SJSA1 (cell line): ENCODE measurements at places on chromosomes 12 and 14. TPM values are rescaled to one million over a fixed set of nuclear protein-coding genes. Genes with fewer than 3 reads are reported as not detected.

DNA sequence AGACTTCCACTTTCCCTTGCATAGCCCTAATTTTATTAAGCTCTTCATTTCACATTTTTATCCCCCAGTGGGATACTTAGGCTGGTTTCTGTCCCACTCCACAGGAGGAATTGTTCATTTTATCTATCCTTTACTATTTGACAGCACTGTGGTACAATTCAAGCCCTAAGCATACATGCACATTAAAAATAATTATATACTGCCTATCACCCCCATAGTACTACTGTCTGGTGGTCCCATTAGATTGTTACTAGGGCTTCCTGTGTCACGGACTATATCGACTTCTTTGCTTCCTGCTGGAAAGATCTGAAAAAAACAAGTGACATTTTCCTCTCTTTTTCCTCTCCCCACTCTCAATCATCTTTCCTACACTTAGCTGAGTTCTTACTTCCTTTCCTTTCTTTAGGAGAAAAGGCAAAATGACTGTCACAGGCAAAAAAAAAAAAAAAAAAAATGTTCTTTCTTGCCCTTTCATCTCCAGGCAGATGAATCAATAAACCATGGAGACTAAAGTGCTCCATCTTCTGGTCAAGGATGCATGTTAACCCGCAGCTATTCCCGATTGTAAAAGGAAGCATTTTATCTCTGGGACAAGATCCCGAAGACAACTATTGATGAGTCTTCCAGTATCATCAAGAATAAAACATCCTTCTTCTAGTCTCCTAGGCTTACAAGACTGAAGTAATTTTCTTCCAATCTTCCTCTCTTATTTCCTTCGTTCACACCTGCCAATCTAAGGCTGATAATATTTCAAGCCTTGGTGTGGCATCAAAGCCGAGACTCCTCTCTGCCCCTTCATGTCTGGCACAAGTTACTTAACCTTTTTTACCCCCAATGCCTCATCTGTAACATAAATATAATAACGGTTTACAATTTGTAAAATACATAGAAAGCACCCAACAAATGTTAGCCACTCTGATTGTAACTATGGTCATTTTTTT, 94.4 kb upstream of the PLEKHG7 start:
- no peaks in the 10 kb centered on the region for H3K27me3 ChIP-seq
- no peaks in the 10 kb centered on the region for H3K36me3 ChIP-seq
- DNase-seq = peak; percentile 37
- H3K4me3 ChIP-seq = no peak overlapping the region

The GCN1 gene
- total RNA-seq = 41.0 and 47.4 TPM in 2 replicates

- H3K36me3 ChIP-seq = peaks cover 9% of the 10 kb centered on the region
- peaks cover 42% of the 10 kb centered on the region for H3K4me1 ChIP-seq
- no peak for DNase-seq
- H3K27ac ChIP-seq = peak overlapping the region; percentile 95
Measured at GRCh38 chr12:15627995-15628945, 160.9 kb downstream of the EPS8 start.

GRCh38 chr14:103319422-103319821, 14.6 kb upstream of the EIF5 start:
- H3K27ac ChIP-seq = no peak overlapping the region
- DNase-seq = no peak
- no peak overlapping the region for H3K4me3 ChIP-seq
- H3K4me1 ChIP-seq = no peaks in the 10 kb centered on the region
- no peaks in the 10 kb centered on the region for H3K27me3 ChIP-seq

- no peak overlapping the region for H3K27ac ChIP-seq
- H3K4me3 ChIP-seq = no peak overlapping the region
- no peaks in the 10 kb centered on the region for H3K36me3 ChIP-seq
- H3K27me3 ChIP-seq = no peaks in the 10 kb centered on the region
- H3K4me1 ChIP-seq = no peaks in the 10 kb centered on the region
Measured at GRCh38 chr12:130435331-130435730, 97.6 kb downstream of the PIWIL1 start.

The BCL2L14 gene
- not detected in 2 replicates for total RNA-seq

GRCh38 chr12:46692606-46693005, 133.2 kb downstream of the SLC38A4 start:
- H3K4me3 ChIP-seq = no peak overlapping the region
- no peaks in the 10 kb centered on the region for H3K4me1 ChIP-seq
- H3K36me3 ChIP-seq = no peaks in the 10 kb centered on the region
- no peaks in the 10 kb centered on the region for H3K27me3 ChIP-seq
- DNase-seq = no peak

GRCh38 chr14:71244341-71244740, 337.1 kb downstream of the PCNX1 start:
- no peak overlapping the region for H3K27ac ChIP-seq
- H3K4me1 ChIP-seq = no peaks in the 10 kb centered on the region
- no peak overlapping the region for H3K4me3 ChIP-seq
- no peaks in the 10 kb centered on the region for H3K36me3 ChIP-seq
- H3K27me3 ChIP-seq = no peaks in the 10 kb centered on the region
- no peak for DNase-seq

The TMEM117 gene
- 1.2 and 8.2 TPM in 2 replicates for total RNA-seq

GRCh38 chr12:51028813-51029150, 2.6 kb upstream of the SLC11A2 start:
- no peak overlapping the region for H3K27ac ChIP-seq
- H3K4me3 ChIP-seq = no peak overlapping the region
- H3K4me1 ChIP-seq = peaks cover 14% of the 10 kb centered on the region
- DNase-seq = no peak
- H3K27me3 ChIP-seq = no peaks in the 10 kb centered on the region

The GSG1 gene
- 0.32 TPM in 1 of 2 replicates, not detected in the other for total RNA-seq

The CMA1 gene
- total RNA-seq = not detected in 2 replicates

The PRB2 gene
- total RNA-seq = not detected in 2 replicates

The DDN gene
- total RNA-seq = 0.34 TPM in 1 of 2 replicates, not detected in the other

The KRT6C gene
- not detected in 2 replicates for total RNA-seq

GRCh38 chr12:67852701-67853100, 136.5 kb upstream of the IFNG-AS1 start:
- no peak for DNase-seq
- H3K27me3 ChIP-seq = no peaks in the 10 kb centered on the region
- H3K4me1 ChIP-seq = no peaks in the 10 kb centered on the region
- no peak overlapping the region for H3K27ac ChIP-seq

GRCh38 chr12:26346736-26347135, 151.4 kb downstream of the SSPN start:
- H3K4me1 ChIP-seq = peaks cover 29% of the 10 kb centered on the region
- peaks cover 7% of the 10 kb centered on the region for H3K36me3 ChIP-seq
- DNase-seq = no peak
- no peak overlapping the region for H3K4me3 ChIP-seq

DNA sequence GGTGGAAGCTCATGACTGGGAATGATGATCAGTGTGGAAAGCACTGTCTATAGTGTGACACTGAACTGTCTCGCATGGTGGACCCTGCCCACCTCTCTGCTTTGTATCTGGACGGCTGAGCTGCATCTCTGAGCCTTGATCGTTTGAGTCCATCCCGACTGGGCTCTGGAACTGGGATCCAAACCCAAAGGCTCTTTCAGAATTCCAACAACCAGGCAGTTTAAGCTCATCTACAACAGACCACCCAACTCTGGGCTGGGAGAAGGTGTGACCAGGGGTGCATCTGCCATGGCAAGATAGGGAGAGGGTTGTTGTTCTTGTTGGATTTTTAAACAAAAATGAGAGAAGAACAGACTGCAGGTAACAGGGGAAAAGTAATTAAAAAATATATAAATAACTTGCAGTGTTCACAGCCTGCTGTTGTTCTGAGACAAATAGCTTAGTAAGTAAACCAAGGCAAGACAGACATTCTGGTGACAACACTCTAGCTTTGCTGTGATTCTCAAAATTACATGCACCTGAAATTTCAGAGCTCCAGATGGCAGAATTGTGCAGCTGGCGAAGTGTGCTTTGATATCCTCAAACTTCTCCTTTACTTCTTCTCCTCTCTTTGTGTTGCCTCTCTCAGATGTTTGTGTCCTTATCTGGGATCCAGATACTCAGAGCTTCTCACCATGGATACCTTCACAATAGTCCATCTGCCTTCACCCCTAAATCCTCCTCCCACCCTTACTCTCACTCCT, 209.6 kb downstream of the EMP1 start:
- H3K27me3 ChIP-seq = no peaks in the 10 kb centered on the region
- H3K27ac ChIP-seq = no peak overlapping the region
- no peak for DNase-seq
- H3K4me1 ChIP-seq = no peaks in the 10 kb centered on the region
- no peaks in the 10 kb centered on the region for H3K36me3 ChIP-seq

GRCh38 chr12:89992668-89993451, 284.2 kb upstream of the ATP2B1 start:
- no peak overlapping the region for H3K27ac ChIP-seq
- H3K27me3 ChIP-seq = no peaks in the 10 kb centered on the region
- peaks cover 9% of the 10 kb centered on the region for H3K4me1 ChIP-seq

The KRT73 gene
- total RNA-seq = not detected in 2 replicates

DNA sequence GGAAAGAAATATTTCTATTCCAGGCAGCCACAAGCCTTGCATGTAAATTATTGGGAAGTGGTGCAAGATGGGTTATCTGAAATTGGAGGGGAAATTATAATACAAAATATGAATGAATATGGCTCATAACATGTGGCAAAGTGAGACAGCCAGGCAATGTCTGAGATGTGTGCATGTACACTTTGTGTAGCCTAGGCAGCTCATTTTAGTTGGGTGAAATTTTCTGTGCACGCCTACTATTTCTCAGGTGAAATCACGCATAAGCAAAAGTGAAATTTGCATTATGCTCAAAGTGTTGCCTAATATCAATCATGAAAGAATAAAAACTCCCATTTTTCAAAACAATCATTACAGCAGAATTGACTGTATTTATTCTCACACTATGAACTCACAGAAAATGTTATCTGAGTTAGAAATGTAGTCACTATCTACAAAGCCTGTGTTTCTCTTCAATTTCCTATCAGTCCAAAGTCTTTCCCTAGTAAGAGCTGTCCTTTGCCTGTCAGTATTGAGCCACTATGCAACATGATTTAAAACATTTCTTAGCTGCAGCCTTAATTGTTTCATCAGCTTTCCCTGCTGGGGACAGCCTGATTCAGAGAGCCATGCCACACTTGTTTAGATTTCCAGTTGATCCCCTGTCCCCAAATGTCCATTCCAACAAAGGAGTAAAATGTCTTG, 80.7 kb downstream of the EPS8 start:
- H3K4me1 ChIP-seq = no peaks in the 10 kb centered on the region; the same call in 1 of the 2 replicates
- no peak overlapping the region for H3K27ac ChIP-seq
- 0 out of 2 replicates have a peak, but pooled peaks cover 6% of the 10 kb centered on the region for H3K36me3 ChIP-seq
- no peak for DNase-seq
- no peaks in the 10 kb centered on the region for H3K27me3 ChIP-seq
- H3K4me3 ChIP-seq = no peak overlapping the region

The ALDH6A1 gene
- 14.2 and 16.5 TPM in 2 replicates for total RNA-seq

DNA sequence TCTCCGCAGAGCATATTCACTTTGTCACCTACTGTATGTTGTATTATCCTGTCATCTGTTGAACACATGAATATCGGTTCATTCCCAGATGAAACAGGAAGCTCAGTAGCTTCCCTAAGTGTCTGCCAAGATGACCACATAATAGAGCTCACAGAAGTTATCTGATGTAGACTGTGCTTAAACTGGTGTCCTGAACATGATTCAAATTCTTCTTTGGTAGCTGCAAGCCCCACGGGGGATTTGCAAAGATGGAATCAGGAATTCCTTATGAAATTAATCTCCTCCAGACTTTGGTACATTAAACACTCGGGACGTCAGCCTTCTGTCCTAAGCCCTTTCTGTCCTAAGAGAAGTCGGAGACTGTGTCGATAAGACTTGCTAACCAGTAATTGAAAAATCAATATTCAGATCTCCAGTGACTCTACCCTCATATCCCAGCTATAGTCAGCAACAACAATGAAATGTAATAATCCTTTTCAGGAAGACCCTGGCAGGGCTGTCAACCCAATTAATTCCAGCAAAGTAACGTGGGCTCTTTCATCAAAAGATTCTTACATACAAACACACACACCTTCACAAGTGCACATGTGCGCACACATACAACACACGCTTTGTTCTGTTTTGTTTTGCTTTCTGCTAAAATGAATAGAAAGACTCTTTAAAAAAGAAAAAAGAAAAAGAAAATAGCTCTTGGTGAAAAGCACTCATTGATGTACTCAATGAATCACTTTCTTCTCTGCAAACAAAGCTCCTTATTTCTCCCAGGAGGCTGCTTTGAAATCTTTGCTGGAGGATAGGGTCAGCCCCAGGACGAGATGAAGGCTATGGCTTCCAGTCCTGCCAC, 127.2 kb downstream of the RIMBP2 start:
- H3K27ac ChIP-seq = no peak overlapping the region
- H3K4me1 ChIP-seq = no peaks in the 10 kb centered on the region
- H3K36me3 ChIP-seq = no peaks in the 10 kb centered on the region

DNA sequence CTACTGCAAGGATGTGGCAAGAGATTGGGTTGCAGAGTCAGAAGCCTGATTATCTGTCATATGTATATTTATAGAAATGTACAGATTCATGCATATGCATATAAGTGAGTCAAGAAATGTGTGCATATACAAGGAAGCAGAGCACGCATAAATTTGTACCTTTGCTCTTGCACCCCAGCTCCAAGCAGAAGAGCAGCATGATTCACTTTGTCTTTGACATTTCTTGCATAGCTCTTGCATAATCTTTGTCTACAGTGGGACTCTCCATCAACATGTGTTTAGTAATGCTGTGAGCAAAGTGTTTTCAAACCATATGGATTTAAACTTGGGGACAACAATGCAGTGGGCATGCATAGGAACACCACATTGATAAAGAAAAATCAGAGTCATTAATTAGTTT, 330.7 kb upstream of the DCN start:
- H3K27ac ChIP-seq = no peak overlapping the region
- H3K4me3 ChIP-seq = no peak overlapping the region

GRCh38 chr12:6666211-6666610, 3.3 kb upstream of the ING4 start:
- no peaks in the 10 kb centered on the region for H3K27me3 ChIP-seq
- H3K4me3 ChIP-seq = no peak overlapping the region
- no peak for DNase-seq

- H3K4me3 ChIP-seq = no peak overlapping the region
- H3K36me3 ChIP-seq = no peaks in the 10 kb centered on the region
- no peak for DNase-seq
- H3K4me1 ChIP-seq = no peaks in the 10 kb centered on the region
Measured at GRCh38 chr14:41062826-41063225, 543.9 kb upstream of the LRFN5 start.

The SRRM4 gene
- not detected in 2 replicates for total RNA-seq

The NUAK1 gene
- 48.9 and 60.6 TPM in 2 replicates for total RNA-seq

DNA sequence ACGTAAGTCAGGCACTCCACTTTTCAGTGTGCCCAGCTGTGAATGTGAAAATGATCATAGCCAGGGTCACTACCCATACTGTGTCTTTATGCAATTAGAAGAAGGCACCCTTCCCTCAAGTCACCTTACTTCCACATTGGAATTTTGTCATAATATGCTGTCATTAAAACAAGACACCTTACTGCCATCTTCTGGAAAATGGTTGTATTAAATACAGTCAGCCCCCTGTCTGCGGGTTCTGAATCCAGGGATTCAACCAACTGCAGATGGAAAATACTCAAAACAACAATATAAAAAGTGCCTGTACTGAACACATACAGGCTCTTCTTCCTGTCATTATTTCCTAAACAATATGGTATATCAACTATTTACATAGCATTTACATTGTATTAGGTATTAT, 70.2 kb upstream of the TBX5 start:
- H3K4me3 ChIP-seq = no peak overlapping the region
- no peaks in the 10 kb centered on the region for H3K4me1 ChIP-seq
- no peaks in the 10 kb centered on the region for H3K36me3 ChIP-seq
- peaks cover 56% of the 10 kb centered on the region for H3K27me3 ChIP-seq

The RFX4 gene
- total RNA-seq = not detected in 2 replicates

GRCh38 chr12:26855337-26855736, 22.3 kb upstream of the ITPR2 start:
- H3K27ac ChIP-seq = no peak overlapping the region
- H3K36me3 ChIP-seq = no peaks in the 10 kb centered on the region
- H3K4me1 ChIP-seq = no peaks in the 10 kb centered on the region
- DNase-seq = no peak

The GLS2 gene
- not detected in 2 replicates for total RNA-seq

GRCh38 chr12:31492599-31493196, 98.2 kb downstream of the DENND5B start:
- no peak overlapping the region for H3K4me3 ChIP-seq
- H3K36me3 ChIP-seq = peaks cover 11% of the 10 kb centered on the region
- peak overlapping the region; percentile 59 for H3K27ac ChIP-seq
